DND-41 (cell line): ENCODE measurements at places on chromosomes 2 and 18.

DNA sequence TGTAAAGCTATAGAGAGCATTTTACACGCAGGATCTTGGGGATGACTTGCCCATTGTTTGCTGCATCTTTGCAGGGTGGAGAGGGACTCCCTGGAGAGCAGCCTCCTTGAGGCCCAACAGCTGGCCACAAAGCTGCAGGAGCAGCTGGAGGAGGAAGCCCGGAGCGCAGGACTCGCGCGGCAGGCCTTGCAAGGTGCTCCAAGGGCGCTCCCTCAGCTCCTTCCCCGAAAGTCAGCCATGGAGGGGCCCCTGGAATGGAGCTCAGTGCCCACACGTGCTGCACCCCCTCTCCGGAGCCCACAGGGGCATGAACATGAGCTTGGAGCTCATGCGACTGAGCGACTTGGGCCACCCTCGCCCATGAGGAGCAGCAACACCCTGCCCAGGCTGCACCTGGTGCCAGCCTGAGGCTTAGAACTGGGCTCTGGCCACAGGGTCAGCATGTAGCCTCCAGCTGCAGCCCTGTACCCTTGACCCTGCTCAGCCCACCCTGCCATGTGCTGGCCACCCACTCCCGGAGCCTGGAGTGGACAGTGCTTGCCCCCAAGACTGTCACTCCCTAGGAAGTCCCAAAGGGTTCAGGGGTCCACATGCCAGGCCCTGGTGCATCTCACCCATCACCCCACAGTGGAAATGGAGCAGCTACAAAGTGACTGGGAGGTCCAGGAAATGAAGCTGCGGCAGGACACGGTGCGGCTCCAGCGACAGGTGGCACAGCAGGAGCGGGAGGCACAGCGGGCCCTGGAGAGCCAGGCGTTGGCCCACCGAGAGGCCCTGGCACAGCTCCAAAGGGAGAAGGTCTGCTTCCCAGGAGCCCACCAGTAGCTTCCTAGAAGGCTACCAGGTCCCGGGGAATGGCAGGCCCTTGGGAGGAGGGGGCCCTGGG is 43.0 kb downstream of the CROCC2 start:
- DNase-seq = no peak

DNA sequence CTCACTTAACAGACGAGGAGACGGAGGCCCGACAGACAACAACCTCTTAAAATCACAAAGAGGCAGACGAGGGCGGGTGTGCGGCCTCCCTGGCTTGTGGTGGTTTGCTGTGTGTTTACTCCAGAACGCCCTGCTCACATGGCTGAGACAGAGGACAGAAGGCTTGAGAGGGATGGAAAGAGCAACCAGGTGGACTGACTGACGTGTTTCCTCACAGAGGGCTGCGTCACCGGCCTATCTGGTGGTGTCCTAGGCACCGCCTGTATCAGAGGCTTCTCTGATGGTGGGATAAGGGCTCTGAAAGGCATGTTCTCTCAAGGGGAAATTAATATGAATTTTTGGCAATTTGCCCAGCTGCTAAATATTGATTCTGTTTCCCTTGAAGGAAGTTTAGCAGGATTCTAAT is 47.0 kb upstream of the RALBP1 start:
- no peak for DNase-seq

- DNase-seq = no peak
Measured at GRCh38 chr18:57965246-57965645, 78.8 kb upstream of the NEDD4L start.

DNA sequence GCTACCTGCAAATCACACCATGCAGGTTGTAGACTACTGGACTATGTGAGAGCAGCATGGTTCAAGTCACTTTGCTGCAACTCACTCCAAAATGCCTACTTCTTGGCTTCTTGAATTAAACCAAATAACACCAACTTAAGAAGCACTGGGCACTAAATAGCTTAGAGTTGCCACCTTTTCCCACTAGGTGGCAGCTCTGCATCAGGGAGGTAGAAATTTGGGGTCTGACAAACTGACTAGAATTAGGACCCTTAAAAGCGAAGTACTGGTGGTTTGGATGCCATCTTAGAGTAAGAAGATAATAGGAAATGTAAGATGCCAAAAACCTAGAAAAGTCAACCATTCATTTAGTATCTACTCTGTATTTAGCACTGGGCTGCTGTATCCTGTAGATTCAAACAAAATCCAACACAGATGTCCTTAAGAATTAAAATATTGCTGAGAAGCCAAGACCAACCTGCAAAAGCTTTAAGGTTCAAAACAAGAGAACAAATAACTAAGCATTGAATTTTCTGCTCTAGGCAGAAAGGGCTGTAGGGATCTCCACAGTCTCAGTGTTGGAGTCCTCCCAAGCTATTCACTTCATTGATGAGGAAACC is 65.5 kb downstream of the CCBE1 start:
- DNase-seq = peak; percentile 56

GRCh38 chr2:3480352-3481010 is 38.9 kb downstream of the ADI1 start:
- no peak for DNase-seq

GRCh38 chr2:12965540-12966269 is 249.0 kb downstream of the TRIB2 start:
- no peak for DNase-seq

GRCh38 chr18:23563377-23564043 is 22.8 kb downstream of the NPC1 start:
- DNase-seq = no peak

DNA sequence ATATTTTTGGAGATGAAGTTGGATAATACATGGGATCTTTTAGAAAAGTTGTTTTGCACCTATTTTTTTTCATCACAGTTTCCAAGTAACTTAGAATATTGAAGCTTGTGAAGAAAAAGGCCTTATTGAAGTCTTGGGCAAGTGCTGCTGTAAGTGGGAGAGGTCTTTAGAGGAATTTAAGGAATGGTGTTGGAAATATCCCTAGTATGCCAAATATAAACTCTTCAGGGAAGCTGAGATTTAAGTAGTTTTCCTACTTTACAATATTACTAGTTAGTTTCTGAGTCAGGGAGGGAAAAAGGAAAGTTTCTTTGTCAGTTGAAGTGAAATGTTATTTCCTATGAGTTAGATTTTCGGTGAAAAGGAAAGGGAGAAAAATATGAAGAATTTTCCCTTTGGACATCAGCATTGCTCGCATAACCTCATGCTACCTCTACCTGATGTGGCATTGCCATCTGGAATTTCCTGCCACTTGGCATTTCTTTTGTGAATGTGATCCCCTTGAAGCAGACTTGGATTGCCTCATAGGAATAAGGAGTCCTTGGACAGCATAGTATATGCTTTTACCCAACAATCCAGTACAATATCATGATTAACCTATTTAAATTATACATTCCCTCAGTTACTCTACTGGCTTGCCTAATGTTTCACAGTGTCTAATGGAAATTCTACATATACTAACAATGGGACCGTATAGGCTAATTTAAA is 12.1 kb downstream of the PLEKHH2 start:
- no peak for DNase-seq

DNA sequence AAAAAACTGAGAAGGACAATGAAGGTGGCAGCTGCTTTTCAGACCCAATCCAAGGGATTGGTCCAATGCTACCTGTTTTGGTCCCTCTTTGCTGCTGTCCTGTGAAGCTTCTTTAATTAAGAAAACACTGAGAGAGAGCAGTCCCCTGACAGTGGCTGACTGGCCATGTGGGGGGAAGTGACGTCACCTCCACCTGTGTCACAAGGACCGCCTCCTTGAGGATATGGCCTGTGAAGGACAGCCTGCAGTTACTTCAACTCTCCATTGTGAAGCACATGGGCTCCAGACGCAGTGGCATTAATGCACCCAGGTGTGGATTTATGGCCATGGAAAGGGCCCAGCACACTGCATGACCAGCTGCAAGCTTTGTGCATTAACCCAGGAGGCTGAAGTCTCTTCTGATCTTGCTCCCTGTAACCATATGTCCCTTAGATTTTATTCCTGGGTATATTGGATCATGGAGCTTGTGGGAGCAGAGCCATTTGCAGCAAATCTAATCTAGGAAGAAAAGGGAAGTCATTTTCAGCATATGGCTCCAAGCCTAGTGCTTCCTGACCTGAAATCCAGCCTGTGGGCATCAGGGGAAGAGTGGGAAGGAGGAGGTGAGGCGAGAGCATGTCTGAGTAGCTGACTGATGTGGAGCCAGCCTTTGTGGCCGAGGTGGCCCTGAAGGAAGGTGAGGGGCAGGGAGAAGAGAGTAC is 32.2 kb downstream of the KIF5C start:
- no peak for DNase-seq

DNA sequence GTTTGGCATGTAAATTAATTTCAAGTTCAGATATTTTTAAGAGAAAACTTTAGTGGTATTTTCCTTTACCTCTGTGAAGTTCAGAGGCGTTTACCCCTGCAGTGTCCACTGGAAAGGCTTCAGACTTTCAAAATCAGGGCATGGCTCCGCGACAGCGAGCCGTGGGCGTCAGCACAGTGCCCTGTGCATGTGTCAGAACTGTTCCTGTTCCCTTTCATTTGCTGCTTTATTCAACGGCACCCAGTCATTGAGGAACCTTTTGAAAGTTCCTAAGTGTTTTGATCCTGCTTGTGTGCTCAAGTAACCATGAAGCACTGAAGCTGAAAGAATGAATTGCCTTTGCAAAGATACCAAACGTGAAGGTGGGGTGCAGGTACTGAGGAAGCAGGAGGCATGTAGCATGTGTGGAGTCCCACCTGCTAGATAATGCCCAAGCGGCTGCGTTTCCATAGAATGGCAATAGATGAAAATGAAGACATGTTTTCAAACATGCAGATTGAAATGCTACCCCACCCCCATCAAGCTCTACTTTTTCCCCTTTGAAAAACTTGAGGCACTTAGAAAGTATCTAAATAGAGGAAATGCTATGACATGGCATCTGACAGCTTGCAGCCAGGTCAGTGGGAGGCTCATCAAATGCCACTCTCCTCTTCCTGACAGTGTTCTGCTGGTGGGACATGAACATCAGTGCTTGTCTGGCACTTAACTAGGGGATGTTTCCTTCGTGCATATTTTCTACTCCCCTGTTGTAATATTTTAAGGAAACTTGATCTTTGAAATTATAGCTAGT is 148.6 kb downstream of the ZNF236 start:
- no peak for DNase-seq

- no peak for DNase-seq
Measured at GRCh38 chr2:26850000-26850431, 2.1 kb downstream of the DPYSL5 start.
